ENCODE measurements at places on chromosomes 3 and 15.

DNA sequence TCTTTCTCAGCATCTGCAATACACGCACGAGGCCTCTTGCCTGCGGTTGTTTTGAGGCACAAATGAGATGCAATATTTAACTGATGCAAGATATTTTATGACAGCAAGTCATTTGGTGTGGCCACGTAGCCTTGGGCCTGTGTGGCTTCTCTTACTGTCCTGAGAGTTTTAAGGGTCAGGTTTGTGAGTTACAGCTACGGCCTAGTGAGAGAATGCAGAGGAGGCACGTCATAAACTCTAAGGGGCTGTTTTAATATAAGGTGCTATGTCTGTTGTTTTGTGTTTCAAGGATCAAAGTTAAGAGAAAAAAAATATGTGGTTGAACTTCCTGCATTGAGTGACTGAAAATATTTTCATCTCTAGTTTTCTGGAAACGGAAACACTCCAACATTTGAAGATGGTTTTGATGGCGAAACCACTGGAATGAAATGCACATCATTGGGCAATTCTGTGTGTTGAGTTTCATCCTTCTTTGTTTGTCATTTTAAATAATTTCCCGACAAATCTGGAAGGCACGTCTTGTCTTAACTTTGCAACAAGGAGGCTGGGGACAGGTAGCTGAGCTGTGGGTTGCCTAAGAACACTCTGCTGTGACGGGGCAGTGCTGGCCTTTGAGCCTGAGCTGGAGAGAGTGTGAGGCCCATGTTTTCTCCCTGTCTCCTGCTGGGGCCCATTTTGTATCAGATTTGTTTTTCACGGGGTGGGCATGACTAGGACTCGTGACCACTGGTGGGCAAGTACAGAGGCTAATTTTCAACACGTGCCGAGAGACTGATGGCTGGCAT lies 5.1 kb downstream of the APBA2 start:
- peak overlapping the region; percentile 32 for H3K27ac ChIP-seq
- H3K4me3 ChIP-seq = peak overlapping the region; percentile 31
- H3K4me1 ChIP-seq = peaks cover 30% of the 10 kb centered on the region
- peaks cover 24% of the 10 kb centered on the region for H3K27me3 ChIP-seq
- H3K36me3 ChIP-seq = peaks cover 2% of the 10 kb centered on the region

GRCh38 chr3:17412950-17413530 lies 329.4 kb downstream of the TBC1D5 start:
- no peaks in the 10 kb centered on the region for H3K4me1 ChIP-seq
- no peaks in the 10 kb centered on the region for H3K27me3 ChIP-seq
- no peaks in the 10 kb centered on the region for H3K36me3 ChIP-seq
- no peak overlapping the region for H3K4me3 ChIP-seq
- no peak overlapping the region for H3K27ac ChIP-seq
- DNase-seq = peak; percentile 16

DNA sequence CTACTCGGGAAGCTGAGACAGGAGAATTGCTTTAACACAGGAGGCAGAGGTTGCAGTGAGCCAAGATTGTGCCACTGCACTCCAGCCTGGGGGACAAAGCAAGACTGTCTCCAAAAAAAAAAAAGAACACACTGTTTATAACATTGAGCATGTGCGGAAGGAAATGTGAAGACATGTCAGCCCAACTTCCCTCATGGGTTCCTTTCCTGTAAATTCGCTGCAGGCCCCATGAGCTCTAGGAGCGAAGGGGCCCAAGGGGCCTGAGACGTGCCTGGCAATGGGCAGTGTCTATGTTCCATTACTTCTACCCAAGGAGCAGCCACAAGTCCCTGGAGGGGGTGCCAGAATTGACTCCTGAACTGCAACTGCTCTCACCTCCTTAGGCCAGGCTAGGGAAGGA lies 3.2 kb downstream of the PFKFB4 start:
- no peak overlapping the region for H3K27ac ChIP-seq
- no peak overlapping the region for H3K4me3 ChIP-seq
- peaks cover 14% of the 10 kb centered on the region for H3K36me3 ChIP-seq

DNA sequence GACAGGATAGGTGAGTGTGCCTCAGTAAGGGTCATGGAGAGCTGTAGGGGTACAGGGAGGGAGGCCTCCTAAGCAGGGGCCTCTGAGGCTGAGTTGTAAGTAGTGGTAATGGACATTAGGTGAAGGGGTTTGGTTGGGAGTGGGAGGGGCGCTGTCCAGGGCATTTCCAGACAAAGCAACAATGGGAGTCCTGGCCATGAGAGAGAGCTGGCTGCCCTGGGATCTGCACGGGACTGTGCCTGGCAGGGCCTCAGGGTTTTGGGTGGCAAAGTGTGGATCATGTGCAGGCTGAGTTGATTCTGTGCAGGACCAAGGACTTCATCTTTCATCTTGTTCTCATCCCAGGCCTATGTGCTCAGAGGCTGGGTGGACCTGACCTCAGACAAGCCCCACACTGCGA lies 4.6 kb downstream of the TTC21A start:
- H3K27ac ChIP-seq = no peak overlapping the region
- no peak overlapping the region for H3K4me3 ChIP-seq
- DNase-seq = no peak
- H3K4me1 ChIP-seq = peaks cover 20% of the 10 kb centered on the region
- peaks cover 5% of the 10 kb centered on the region for H3K27me3 ChIP-seq

DNA sequence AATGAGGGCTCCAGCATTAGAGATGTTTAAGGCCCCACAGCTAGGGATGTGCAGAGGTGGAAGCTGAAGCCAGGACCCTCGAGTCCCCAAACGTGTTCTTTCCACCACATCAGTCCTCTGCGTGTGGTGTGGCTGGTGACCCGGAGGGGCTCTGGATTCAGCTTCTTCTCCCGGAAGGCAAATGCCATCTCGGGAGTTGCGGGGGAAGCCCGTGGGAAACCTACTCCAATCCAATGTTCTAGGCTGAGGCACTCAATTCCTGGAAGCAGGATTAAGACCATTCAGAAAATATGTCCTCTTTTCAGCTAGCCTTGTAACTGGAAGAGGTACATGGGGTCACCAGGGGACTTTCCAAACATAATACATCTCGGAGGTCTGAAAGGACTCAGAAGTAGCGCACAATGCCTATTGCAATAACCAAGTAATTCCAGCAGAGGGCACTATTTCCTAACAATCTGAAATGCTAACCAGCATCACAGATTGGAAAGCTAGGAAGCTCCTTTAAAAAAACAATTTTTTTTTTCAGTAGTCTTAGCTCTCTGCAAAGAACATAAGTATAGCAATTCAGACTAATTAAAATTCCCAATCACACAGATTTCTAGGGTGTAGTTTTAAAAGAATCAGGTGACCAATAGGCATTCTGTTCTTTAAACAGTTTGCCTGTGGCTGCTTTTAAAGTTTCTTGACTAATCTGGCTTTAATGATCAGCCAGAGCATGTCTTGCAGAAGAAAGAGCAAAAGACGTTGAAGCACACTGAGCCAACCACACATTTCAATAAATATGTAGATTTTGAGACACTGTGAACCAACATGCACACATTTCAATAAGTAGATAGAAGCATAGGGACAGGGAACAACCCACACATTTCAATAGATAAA lies 36.1 kb downstream of the BNC1 start:
- no peak overlapping the region for H3K27ac ChIP-seq
- peaks cover 28% of the 10 kb centered on the region for H3K27me3 ChIP-seq
- H3K36me3 ChIP-seq = no peaks in the 10 kb centered on the region
- no peak overlapping the region for H3K4me3 ChIP-seq
- DNase-seq = peak; percentile 29
